Gastrocnemius medialis (tissue), 4 donors: ENCODE measurements at places on chromosomes 13 and 19. TPM values are rescaled to one million over a fixed set of nuclear protein-coding genes. Genes with fewer than 3 reads are reported as not detected.

DNA sequence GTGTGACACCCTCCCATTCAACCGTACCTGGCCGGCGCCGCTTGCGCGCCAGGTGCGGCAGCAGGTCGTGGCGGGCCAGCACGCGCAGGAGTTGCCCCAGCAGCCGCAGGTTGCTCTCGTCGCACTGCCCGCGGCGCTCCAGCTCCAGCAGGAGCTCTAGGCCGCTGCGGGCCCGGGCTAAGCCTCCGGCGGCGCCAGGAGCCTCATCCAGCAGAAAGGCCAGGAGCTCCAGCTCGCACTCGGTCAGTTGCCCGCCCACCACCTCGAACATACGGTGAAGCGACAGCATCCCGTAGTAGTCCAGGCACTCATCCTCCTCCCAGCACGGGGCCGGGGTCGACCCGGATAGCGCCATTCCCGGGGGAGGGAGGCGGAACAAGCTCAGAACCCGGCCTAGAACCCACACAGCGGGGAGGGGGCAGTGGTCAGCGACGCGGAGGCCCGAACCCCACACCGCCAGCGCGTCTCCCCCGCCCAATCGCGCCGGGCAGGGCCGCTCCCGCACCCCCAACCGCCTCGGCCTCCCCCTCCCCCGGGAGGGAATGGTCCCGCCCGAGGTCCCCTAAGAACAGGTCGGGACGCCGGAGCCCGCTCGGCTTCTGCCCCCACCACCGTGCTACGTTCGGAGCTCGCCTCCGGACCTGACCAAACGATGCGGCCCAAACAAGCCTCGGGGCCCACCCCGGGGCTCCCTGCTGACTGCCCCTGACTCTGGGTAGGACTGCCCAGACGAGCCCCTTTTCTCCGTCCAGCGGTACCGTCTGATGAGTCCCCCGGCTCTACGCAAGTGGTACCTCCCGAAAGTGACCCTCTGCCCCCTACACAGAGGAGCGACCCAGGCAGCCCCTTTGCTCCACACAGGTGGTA, 591 bp downstream of the DEDD2 start:
- no peak for DNase-seq

Gene IGFL2
- not detected for total RNA-seq

Gene KIR2DL3
- not detected for total RNA-seq

Gene CYP4F2
- 0.98 TPM for total RNA-seq

Gene APOC4
- total RNA-seq, result not detected

DNA sequence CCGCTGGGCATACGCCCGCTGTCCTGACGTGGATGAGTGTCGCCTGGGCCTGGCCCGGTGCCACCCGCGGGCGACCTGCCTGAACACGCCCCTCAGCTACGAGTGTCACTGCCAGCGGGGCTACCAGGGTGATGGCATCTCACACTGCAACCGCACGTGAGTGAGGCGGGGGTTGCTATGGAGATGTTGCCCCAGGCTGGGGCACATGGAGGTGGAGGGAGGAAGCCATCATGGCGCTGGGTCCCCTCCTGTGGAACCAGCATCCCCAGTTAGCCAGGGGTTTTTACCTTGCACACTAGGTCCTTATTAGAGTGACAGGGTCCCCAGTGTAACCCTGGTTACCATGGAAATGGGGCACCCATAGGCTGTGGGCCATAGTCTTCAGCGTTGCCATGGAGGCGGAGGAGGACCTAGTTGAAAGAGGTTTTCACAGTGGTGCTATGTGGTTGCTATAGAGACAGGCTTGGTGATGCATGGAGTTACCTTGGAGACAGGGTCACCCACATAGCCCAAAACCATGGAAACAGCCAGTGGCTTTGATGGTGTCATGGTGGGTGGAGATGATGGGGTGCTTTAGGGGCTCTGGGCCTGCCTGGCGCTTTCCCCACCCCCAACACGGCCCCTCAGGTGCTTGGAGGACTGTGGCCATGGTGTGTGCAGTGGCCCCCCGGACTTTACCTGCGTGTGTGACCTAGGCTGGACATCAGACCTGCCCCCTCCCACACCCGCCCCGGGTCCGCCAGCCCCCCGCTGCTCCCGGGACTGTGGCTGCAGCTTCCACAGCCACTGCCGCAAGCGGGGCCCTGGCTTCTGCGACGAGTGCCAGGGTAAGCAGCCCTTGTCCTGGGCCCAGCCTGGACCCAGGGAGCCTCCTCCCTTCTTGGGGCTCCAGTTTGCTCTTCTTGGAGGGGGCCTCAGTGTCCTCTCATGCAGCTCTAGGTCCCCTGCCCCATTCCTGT, 27.1 kb downstream of the MEGF8 start:
- no peak for DNase-seq
